Stimulated activated naive CD4-positive, alpha-beta T cell treated with Interleukin-2 at 50 U/mL for 16 hours (primary cell): ENCODE measurements at places on chromosomes 12 and 14.

DNA sequence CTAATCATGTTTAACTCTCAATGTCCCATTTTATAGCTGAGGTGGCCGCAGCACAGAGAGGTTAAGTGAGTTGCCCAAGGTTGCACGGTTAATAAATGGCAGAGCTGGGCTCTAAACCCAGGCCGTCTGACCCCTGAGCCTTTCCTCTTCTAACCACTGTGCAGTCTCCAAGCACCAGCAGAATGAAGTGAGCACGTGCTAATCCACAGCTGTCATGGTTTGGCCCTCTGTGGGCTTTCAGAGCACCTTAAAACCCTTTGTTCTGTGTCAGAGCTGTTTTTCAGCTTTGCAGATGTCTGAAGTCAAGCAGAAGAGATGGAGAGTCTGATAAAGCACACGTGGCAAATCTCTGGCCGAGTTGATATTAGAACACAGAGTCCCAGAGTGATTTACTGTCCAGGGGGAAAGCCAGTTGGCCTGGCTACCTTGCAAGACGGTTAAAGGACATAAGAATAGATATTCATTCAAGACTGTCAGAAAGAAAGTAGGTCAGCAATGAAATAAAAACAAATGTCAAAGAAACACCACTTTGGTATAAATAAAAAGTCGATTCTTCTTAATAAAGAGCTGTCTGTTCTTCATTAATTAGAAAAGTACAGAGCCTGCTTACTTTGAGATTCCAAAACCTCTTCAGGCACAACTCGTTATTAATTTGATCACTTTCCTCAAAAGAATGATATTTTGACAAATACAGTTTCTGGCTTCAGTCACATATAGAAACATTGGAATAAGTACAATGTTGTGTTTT lies 107.3 kb downstream of the CRADD start:
- no peak for DNase-seq

- DNase-seq, result no peak
Observed at GRCh38 chr14:77965919-77966435, 166.1 kb downstream of the ADCK1 start.

- no peak for DNase-seq
Observed at GRCh38 chr14:94880876-94881275, 111.0 kb upstream of the GSC start.

DNA sequence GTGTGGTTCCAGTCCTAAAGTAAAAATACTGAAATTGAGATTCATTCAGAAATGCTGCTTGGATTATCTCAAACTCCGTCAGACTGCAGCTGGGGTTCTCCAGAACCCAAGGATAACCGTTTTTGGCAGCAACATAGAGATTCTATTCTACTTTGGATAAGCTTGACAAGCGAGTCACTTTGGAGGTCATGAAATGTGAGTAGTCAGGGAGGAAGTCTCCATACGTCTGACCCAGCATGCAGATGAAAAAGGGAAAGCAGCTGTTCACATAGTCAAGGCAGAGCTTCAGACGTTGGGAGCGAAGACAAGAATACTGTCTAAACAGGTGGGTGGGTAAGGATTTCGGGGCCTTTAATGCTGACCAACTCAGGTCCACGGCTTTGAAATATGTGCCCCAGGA lies 14.9 kb upstream of the HSP90B1 start:
- no peak for DNase-seq
